Bladder microvascular endothelial cell (primary cell): ENCODE measurements at places on chromosomes 13 and 19. TPM values are rescaled to one million over a fixed set of nuclear protein-coding genes. Genes with fewer than 3 reads are reported as not detected.

Gene ZNF99
- total RNA-seq = not detected in 2 replicates

Gene SPINT2
- total RNA-seq = 7.0 and 61.4 TPM in 2 replicates

Gene HAUS8
- total RNA-seq = 3.8 and 4.2 TPM in 2 replicates

Gene RNF17
- not detected in 2 replicates for total RNA-seq

Gene SERP2
- total RNA-seq = 1.4 TPM in 1 of 2 replicates, not detected in the other

Gene VWA8
- total RNA-seq = 6.0 and 11.6 TPM in 2 replicates

Gene CLEC17A
- 0.06 TPM in 1 of 2 replicates, not detected in the other for total RNA-seq

Gene KLK15
- not detected in 2 replicates for total RNA-seq

Gene PRODH2
- total RNA-seq = not detected in 2 replicates

Gene MARCHF2
- total RNA-seq = 132 and 139 TPM in 2 replicates

Gene OR4F17
- total RNA-seq = not detected in 2 replicates
